ENCODE measurements at places on chromosomes 4 and X.

DNA sequence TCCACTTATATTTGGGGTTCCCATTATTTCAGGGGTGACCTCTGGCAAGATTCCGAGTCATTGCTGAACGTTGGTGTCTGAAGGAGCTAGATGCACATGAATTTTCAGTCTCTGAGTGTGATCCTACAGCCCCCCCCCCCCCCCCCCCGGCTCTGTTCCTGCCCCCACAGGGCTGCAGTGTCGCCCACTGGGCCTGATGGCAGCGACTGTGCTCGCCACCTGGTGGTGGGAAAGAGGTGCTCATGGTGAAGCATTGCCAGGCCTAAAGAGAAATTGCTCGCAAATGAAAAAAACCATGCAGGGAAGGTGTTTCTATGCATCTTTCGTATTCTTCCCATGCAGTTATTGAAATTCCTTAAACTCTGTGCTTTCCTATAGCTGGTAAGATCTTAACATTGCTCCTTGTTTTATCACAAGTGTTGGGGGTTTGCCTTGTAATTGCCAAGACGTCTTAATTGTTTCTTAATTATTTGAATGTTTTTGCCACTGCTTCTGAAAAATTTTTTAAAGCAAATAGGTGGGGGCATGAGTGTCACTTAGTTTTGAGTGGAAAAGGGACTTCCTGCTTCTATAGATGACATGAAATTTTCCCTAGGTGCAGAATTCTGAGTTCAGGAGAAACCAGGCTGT lies 63.2 kb downstream of the CLDN22 start:
- DNase-seq: peak; percentile 39

DNA sequence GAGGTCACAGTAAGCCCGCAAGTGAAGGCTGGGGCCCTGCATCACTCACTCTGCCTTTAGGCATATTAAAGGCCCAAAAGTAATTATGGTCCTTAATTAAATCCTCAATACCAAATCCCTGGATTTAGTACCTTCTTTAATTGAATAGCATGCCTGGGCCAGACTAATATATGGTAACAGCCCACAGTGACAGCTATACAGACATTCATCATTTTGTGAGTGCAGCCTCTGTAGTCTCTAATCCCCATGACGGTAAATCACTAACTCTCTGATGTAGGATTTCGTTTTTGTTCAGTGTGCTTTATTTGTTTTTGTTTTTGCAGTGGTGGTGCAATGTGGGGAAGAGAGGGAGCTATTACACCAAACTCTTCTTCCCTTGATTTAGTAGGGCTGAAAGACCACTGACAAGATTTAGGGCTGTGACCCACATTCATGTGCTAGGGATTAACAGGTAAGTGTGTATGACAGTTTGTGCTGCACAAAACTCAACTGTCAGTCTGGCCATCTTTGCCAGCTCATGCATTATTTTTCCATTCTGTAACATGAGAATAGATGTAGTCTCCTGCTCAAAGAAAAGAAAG lies 60.6 kb upstream of the SLC39A8 start:
- DNase-seq: no peak

DNA sequence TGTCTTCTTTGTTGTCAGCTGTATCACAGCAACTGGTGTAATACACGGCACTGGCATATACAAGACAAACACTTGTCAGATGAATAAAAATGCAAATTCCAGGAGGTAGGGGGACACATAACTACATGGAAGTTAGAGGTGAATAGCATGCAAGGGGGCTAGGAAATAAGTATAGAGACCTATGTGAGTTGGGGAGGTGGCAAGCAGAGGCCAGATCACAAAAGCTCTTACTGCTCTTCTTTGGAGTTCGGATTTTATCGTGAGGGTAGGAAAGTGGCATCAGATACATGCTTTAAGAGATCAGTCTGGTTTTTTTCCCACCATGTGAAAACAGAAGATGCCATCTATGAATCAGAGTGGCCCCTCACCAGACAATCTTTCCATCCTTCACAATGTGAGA lies 2.8 kb upstream of the SRP72 start:
- DNase-seq: no peak

GRCh38 chr4:152014280-152014679 lies 253.5 kb upstream of the GATB start:
- peak; percentile 34 for DNase-seq

GRCh38 chr4:165294907-165295306 lies 32.6 kb upstream of the MSMO1 start:
- DNase-seq: no peak

DNA sequence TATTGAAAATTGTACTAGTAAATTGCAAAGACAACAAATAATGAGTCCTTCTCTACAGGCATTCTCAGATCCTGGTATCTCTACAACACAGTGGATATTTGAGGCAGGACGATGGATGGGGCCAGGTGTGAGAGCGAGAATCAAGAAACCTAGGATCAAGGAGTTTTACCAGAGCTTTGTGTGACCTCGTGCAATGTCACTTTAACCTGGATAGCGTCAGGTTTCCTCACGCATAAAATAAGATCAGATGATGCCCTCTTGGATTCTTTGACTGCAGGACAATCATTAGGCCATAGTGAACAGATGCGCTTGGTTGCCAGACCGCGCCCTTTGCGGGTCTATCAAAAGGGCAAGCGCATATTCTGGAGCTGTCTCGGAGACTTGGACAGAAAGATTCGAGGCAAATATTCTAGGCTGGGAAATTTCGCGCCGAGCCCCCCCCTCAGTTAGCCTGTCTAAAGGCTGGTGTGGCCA lies 66.6 kb downstream of the FBXO8 start:
- DNase-seq: no peak

Measured in activated T-cell treated with anti-CD3 and anti-CD28 coated beads, Interleukin-2, amount 50 U/mL, for 72 hours (primary cell).